Islet precursor cell (in vitro differentiated cells): ENCODE measurements at places on chromosomes 7 and 10.

- peak; percentile 93 for DNase-seq
Measured at GRCh38 chr7:5629941-5630340, 151.5 kb downstream of the RNF216 start.

GRCh38 chr7:36563706-36564327, 160.5 kb downstream of the AOAH start:
- no peak for DNase-seq

GRCh38 chr7:37705976-37706375, 22.4 kb downstream of the GPR141 start:
- no peak for DNase-seq

DNA sequence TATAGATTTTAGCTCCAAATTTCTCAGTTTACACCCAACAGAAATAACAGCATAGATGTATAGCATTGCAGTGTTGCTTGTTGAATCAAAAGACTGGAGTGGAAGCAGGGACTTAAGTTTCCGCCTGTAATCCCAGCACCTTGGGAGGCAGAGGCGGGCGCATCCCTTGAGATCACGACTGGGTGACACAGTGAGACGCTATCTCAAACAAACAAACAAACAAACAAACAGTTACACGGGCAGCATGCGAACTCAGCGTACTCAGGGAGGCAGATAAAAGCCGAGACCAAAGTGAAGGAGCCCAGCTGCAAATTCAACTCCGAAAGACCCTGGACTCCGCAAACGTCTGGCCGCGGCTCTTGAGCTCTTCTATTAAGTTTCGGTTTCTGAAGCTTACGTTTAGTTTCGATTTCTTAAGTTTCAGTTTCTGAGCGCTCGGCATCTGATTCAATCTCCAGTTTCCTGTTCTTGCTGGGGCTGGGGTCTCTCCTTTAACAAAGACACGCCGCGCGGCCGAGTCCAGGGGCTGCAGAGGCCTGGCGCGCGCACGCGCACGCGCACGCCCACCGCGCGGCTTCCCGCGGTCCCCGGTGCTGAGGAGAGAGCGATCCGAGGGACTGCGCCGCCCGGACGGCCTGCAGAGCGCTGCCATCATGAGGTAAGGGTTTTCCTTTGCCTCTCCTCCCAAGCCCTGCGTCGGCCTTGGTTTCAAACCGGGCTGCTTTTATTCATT, at the start of gene IFIT5:
TSS of gene IFIT5 (plus strand) at position 423 of the 733 bp plus-strand sequence. CDS start at position 654, 231 bp downstream.
- peak; percentile 81 for DNase-seq

DNA sequence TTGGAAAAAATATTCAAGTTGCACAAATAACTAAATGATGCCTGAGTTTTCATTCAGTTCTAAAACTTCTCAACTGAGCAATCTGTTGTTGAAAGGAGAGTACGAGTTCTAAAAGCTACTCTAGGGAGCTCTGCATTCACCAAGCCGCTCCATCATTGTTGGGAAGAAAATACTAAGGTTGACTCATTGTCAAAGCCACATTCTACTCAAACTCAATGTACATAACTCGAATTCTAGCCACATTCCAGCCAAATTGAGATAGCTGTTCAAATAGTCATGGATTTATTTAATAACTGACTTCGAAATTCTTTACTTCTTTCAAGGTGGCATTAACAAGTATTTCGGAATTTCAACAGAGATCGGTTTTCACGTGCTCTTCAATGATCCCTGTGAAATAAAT, 63.4 kb downstream of the KIAA1217 start:
- no peak for DNase-seq

- no peak for DNase-seq
Measured at GRCh38 chr7:69778138-69778537, 179.9 kb downstream of the AUTS2 start.

DNA sequence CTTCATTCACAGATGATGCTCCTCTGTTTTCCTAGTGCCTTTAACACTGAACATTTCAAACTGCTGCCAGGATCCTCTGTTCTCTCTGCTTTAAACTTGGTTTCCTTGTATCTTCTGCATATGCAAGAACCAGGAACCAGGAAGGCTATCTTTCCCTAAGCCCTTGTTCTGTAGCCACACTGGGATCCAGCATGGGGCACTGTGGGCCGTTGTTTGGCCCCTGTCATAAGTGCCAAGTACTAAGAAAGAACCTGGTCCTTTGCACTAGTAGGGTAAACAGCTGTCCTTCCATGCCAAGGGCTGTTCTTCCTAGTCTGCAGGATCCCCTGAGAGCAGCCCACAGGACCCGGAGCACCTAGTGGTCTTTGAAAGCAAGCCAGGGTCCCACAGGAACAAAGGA, 49.0 kb upstream of the TRIM8 start:
- DNase-seq, result peak; percentile 36

- DNase-seq, result peak; percentile 59
Measured at GRCh38 chr10:62732841-62733653, 71.5 kb upstream of the ADO start.

GRCh38 chr7:141704741-141705140, 2.8 kb upstream of the DENND11 start:
- DNase-seq, result no peak

DNA sequence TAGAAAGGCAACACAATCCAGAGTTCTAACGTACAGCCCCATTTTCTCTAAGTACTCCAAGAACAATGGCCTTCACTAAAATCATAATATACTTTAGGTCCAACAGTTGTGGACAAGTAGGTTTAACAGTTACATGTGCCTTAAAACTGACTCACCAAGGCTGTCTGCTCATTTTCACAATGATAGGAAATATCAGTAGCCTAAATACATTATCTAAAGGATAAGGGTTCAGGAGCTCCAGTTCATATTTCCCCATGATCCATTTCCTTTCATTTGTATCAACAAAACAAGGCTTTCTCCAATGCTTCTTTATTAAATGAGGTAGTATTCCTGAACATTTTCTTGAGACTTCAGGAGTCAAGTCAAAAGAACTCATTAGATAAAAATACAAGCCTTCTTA, 164.0 kb downstream of the SLC25A13 start:
- no peak for DNase-seq

GRCh38 chr7:36928311-36928710, 204.0 kb upstream of the AOAH start:
- DNase-seq, result no peak
